ENCODE measurements at places on chromosomes 5 and 9.

DNA sequence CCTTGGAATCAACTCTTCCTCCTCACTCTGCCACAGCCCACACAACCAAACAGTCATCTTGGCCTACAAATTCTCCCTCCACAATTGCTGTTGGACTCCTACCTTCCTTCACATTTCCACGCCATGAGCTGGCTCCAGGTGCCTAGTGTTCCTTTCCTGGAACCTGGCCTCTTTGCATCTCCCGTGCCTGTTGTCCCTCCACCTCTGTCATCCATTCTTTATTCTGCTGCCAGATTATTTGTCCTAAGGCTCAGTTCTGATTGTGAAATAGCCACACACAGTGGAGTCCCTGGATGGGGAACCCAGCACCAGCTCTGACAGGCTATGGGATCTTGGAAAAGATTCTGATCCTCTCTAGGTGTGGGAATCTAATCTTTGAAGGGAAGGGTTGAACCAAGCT lies 109.1 kb upstream of the ANKH start:
- DNase-seq, result no peak

GRCh38 chr5:171201310-171201709 lies 107.7 kb upstream of the TLX3 start:
- DNase-seq, result peak; percentile 93

GRCh38 chr5:129067745-129068144 lies 26.8 kb upstream of the ISOC1 start:
- no peak for DNase-seq

DNA sequence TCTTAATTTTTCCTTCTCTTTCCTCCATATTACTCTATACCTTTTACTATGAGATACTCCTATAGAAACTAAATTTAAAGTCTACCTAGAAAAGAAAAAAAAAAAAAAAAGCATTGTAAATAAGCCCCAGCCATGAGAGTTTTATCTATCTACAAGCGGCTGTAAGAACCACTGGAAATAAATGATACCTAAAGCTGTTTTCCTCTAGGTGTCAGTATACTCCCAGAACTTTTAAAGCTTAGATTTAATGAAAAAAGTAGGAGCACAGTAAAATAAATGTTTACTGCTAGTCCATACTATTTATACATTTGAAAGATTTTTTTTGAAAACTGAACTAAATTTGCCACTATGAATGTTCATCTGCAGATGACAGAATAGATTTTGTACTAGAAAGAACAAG lies 26.2 kb downstream of the TYRP1 start:
- DNase-seq, result peak; percentile 21
